ENCODE measurements at places on chromosomes 13 and 19.

DNA sequence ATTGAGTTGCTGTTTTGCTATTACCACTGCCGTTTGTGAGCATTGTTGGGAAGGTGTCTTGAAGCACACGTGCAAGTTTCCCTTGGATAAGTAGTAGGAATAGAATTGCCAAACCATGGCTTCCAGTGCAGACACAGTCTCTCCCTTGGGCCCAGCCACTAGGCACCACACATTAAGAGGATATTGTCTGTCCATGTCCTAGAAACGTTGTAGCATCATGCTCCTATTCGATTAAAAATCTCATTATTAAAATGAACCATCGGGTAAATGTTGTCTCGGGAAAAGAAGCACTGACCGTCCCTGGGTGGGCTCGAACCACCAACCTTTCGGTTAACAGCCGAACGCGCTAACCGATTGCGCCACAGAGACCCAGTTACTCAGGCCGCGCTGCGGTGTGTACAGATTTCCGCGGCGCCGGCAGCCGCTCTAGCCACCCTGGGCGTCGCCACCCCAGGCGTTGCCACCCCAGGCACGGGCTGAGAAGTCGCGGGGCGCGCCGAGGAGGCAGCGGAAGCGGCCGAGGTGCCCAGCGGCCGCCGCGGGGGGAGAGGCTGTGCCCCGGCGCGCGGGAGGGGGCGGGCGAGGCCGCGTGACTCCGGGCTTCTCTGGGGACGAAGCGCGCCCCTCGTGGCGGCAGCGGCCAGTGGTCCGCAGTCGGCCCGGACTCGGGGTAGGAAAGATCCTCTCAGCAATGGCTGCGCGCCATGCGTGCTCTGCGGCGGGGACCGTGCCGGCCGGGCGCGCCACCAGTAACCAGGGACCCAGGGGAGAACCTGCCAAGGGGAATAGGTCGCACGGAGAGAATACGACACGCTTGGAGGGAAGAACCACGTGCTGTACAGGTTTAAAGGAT, 56.2 kb downstream of the USPL1 start:
- no peaks in the 10 kb centered on the region for H3K27me3 ChIP-seq
- H3K36me3 ChIP-seq = no peaks in the 10 kb centered on the region
- H3K4me1 ChIP-seq = peaks cover 10% of the 10 kb centered on the region

GRCh38 chr19:7748171-7748570, 837 bp upstream of the CD209 start:
- no peak for DNase-seq
- no peaks in the 10 kb centered on the region for H3K36me3 ChIP-seq
- no peak overlapping the region for H3K27ac ChIP-seq
- H3K4me3 ChIP-seq = no peak overlapping the region

- no peaks in the 10 kb centered on the region for H3K27me3 ChIP-seq
- no peaks in the 10 kb centered on the region for H3K4me1 ChIP-seq
- H3K4me3 ChIP-seq = no peak overlapping the region
- no peak overlapping the region for H3K27ac ChIP-seq
These were observed 414.2 kb downstream of the KLF5 start for GRCh38 chr13:73473016-73473415.

DNA sequence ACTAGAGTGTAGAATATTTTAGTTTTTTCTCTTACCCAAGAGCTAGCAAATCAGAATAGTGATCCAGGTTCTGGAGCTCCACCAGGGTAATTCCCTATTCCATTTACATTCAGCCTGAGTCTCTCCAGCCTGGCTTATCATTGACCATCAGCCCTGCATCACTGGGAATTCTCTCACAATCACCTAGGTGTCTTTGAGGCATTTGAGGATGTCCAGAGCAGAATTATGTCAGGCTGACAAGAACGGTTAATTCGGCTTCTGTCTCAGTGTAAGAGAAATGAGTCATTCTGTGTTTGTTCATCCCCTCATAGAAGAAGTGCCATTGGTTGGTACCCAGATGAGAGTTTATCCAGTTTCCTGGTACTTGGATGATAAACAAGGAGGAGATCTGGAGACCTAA, 180.5 kb downstream of the ZNF737 start:
- DNase-seq = no peak
- H3K36me3 ChIP-seq = no peaks in the 10 kb centered on the region
- H3K4me3 ChIP-seq = no peak overlapping the region
- no peaks in the 10 kb centered on the region for H3K4me1 ChIP-seq
- no peaks in the 10 kb centered on the region for H3K27me3 ChIP-seq

DNA sequence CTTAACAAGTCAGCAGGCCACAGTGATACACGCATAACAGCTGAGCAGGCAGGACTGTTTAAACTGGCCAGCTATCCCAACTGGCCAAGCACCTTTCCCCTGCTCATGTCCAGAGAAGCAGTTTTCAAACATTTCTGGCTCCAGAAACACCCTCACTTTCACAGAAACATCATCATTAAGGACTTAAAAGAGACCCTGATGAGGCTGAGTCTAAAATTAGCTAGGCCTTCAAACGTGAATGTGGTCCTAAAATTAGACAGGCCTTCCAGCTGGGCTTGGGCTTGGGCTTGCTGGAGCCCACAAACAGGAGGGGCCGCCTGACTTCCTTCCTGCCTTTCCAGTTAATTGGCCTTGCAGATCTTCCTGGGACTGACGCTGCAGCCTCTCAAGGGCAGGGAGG, 334.2 kb downstream of the DNAJC15 start:
- no peak overlapping the region for H3K27ac ChIP-seq
- H3K27me3 ChIP-seq = no peaks in the 10 kb centered on the region
- DNase-seq = no peak

- DNase-seq = no peak
- H3K27me3 ChIP-seq = no peaks in the 10 kb centered on the region
These were observed 34.0 kb downstream of the GARRE1 start for GRCh38 chr19:34288381-34288780.

DNA sequence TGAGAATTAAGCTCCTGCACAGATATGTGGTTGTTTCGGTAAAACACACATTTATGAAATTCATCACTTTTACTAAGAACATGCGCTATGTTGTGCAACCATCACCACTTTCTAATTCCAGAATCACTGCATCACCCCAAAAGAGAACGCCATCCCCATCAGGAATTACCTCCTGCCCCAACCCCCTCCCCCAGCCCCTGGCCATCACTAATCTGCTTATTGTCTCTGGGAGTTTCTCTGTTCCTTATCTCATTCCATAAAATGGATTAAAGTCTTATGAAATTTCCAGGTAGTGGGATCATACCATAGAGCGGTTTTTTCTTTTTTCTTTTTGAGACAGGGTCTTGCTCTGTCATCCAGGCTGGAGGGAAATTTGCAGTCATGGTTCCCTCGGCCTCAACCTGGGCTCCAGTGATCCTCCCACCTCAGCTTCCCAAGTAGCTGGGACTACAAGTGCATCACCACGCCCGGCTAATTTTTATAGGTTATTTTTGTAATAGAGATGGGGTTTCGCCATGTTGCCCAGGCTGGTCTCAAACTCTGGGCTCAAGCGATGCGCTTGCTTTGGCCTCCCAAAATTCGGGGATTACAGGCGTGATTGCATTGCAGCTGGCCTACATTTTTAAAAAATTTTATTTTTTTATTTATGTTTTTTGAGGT, 3.5 kb downstream of the ZSCAN5B start:
- no peak for DNase-seq
- no peaks in the 10 kb centered on the region for H3K4me1 ChIP-seq
- no peak overlapping the region for H3K4me3 ChIP-seq
- H3K36me3 ChIP-seq = no peaks in the 10 kb centered on the region
- H3K27me3 ChIP-seq = no peaks in the 10 kb centered on the region
- no peak overlapping the region for H3K27ac ChIP-seq

- no peak for DNase-seq
- H3K4me3 ChIP-seq = no peak overlapping the region
- H3K4me1 ChIP-seq = peaks cover 36% of the 10 kb centered on the region
- no peaks in the 10 kb centered on the region for H3K36me3 ChIP-seq
These were observed 809 bp downstream of the MYO1F start for GRCh38 chr19:8576273-8576993.

- H3K36me3 ChIP-seq = no peaks in the 10 kb centered on the region
- no peak overlapping the region for H3K27ac ChIP-seq
- DNase-seq = no peak
- H3K4me1 ChIP-seq = no peaks in the 10 kb centered on the region
These were observed 3.6 kb downstream of the SEMA6B start for GRCh38 chr19:4555657-4556561.

- H3K27ac ChIP-seq = peak overlapping the region; percentile 18
- H3K27me3 ChIP-seq = no peaks in the 10 kb centered on the region
- peak; percentile 88 for DNase-seq
- H3K36me3 ChIP-seq = peaks cover 4% of the 10 kb centered on the region
These were observed 14.2 kb downstream of the NDUFA11 start for GRCh38 chr19:5889288-5889971.

DNA sequence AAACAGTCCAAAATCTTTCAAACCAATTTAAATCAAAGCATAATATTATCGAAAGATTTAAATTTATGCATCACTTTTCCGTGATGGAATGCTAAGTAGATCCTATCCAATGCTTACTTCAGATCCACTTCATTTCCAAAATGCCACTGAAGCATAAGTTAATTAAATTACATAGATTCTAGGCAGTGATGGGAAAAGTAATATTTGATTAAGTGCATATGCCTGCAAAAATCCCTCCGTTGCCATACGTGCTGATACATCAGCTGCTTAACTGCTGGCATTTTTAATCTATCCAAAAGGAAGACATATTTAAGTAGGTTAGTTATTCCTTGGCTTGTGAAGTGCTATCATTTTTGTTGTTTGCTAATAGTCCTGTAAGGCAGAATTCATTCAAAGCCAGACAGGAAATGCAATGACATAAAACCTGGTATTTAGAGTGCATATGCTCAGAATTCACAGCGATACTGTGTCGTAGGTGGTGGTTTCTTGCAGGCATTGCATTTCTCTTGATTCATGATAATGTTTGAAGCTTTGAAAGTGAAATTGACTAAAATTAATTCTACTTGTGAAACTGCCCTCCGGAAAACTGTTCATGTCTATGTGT, 738.3 kb upstream of the GPC6 start:
- no peak for DNase-seq
- no peaks in the 10 kb centered on the region for H3K4me1 ChIP-seq
- no peak overlapping the region for H3K27ac ChIP-seq
- no peaks in the 10 kb centered on the region for H3K27me3 ChIP-seq
- H3K36me3 ChIP-seq = no peaks in the 10 kb centered on the region
- no peak overlapping the region for H3K4me3 ChIP-seq
